ENCODE measurements at places on chromosomes 12 and 14. TPM values are rescaled to one million over a fixed set of nuclear protein-coding genes. Genes with fewer than 3 reads are reported as not detected.

The RASSF8 gene
- total RNA-seq = 0.81 TPM

The DACT1 gene
- total RNA-seq = 4.0 TPM

The LRIG3 gene
- not detected for total RNA-seq

The LPAR5 gene
- total RNA-seq = 1.7 TPM

- no peak for DNase-seq
Measured at GRCh38 chr12:110694330-110694901, 5.5 kb upstream of the HVCN1 start.

DNA sequence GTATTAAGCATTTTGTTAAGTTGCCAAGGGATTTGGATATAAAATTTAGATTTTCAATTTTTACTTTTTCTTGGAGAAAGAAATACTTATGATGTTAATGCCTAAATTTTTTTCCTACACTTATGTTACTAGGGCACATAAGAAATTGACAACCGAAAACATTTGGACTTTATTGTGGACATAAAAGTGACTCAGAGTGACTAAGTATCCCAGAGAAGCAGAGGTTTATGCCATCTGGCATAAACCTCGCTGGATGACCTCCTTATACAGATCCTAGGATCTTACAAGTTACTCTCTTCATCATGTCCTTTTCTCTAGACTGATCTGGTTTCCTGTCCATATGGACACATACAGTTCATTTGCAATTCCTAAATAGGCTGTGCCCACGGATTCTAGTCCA lies 89.8 kb downstream of the RERG start:
- no peak for DNase-seq
